Hepatic stellate cell (primary cell): ENCODE measurements at places on chromosomes 6 and 20.

- peak; percentile 52 for DNase-seq
These were observed 9.2 kb upstream of the TRERF1 start for GRCh38 chr6:42460883-42461282.

DNA sequence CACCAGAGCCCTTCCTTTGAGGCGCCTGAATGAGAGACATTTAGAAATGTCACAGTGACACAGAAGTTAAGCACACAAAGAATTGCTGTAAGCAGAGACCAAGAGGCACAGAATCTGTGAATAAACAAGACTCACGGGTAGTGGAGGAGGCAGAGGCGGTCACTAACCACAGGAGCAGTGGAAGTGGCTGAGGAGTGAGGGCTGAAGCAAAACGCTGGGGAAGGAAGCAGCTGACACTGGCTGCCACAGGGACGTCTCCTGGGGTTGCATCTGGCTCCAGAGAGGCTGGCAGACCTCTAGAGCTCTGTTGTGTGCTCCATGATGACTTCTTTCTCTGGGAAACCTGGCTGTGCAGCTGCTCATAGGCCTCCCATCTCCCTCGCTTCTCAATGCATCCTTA, 65.0 kb upstream of the SLC2A12 start:
- DNase-seq: peak; percentile 51

DNA sequence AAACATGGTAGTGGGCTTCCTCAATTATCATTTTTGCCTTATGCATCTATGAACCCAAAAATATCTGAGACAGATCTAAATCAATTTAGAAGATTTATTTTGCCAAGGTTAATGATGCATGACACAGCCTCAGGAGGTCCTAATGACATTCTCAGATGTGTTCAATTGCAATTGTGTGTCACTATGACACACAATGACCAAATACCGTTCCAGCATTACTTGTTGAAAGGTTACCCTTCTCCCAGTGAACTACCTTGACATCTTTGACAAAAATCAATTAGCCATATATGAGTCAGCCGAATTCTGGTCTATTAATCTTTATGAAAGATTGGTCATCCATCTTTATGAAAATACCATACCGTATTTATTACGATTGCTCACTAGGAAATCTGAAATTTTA, 592.5 kb upstream of the GJE1 start:
- no peak for DNase-seq

- peak; percentile 1 for DNase-seq
These were observed 437.7 kb downstream of the COL12A1 start for GRCh38 chr6:74768120-74768519.

GRCh38 chr20:51910321-51911050, 108.2 kb upstream of the SALL4 start:
- peak; percentile 27 for DNase-seq

DNA sequence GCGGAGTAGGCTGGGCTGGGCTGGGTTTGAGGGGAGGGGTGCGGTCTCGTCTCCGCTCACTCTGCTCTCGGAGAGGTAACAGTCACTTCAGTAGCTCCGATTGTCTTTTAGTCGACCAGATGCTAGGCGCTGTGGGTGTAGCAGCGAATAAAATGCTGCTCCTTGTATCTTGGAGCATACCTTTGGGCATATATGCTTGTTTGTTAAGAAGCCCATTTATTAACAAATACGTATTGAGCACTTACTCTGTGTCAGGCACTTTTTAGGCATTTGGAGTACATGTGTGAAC, 545 bp downstream of the ACTR5 start:
- DNase-seq: no peak

- no peak for DNase-seq
These were observed 15.2 kb downstream of the KIF25 start for GRCh38 chr6:168012431-168013249.

DNA sequence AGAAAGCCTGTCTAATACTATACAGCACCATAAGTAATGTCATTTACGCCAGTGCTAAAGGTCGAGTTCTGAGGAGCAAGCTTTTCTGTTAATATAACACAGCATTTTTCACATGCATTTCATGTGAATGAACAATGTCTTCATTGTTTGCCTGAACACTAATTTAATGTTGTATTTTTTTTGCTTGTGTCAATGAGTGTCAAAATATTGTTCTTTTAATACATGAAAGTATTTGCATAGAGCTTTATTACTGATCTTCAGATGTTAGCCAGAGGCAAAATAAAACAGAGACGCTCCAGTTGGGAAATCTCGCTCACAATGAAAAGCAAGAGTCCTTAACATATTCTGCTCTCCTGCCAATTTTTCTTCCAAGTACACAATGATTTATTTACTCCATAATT, 151.8 kb downstream of the FOXC1 start:
- DNase-seq: no peak
